NCI-H2081 treated with DMSO at 0.1 percent for 48 hours (cell line): ENCODE measurements at places on chromosomes 12 and 14.

GRCh38 chr12:103422328-103422727, 73.4 kb downstream of the C12orf42 start:
- DNase-seq = no peak

DNA sequence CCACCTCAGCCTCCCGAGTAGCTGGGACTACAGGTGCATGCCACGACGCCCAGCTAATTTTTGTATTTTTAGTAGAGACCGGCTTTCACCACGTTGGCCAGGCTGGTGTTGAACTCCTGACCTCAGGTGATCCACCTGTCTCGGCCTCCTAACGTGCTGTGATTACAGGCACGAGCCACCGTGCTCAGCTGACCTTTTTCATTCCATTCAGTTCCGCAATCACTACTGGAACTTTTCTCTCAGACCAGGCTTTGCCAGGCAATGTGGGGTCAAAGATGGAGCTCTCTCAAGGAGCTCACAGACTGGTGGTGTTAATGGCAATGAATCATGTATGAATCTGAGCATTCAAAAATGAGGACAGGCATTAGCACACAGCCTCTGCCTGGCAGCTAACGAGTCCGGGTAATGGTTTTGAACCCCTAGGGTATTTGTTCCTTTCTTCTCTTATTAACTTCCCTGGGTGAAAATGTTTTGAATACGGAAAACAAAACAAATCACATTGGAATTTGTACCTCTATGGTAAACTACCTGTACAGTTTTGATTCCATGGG, 9.4 kb upstream of the TCHP start:
- DNase-seq = no peak

- no peak for DNase-seq
These were observed 22.2 kb upstream of the ABCD4 start for GRCh38 chr14:74324931-74325361.

- no peak for DNase-seq
These were observed 162.4 kb upstream of the PRMT8 start for GRCh38 chr12:3328571-3328970.

DNA sequence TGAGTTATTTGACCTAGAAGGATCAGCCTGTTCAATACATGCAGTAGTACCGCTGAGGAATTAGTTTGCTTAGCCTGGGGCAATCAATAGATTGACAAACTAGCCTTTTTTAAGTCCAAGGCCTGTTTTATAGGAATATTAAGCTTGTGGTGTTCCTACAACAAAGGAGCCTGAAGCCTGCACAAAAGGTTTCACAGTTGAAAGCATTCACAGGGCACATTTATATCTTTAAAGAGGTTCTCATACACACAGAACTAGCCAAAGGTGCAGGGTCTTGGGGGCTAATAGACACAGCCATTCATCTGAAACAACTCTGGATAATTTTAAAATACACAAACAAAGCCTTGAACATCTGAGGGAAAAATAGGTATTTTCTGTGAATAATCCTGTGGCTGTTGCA, 160.3 kb downstream of the RPS29 start:
- DNase-seq = no peak

GRCh38 chr14:39094515-39094914, 8.5 kb downstream of the SEC23A start:
- no peak for DNase-seq

GRCh38 chr14:62645649-62646048, 399.6 kb downstream of the KCNH5 start:
- DNase-seq = no peak

DNA sequence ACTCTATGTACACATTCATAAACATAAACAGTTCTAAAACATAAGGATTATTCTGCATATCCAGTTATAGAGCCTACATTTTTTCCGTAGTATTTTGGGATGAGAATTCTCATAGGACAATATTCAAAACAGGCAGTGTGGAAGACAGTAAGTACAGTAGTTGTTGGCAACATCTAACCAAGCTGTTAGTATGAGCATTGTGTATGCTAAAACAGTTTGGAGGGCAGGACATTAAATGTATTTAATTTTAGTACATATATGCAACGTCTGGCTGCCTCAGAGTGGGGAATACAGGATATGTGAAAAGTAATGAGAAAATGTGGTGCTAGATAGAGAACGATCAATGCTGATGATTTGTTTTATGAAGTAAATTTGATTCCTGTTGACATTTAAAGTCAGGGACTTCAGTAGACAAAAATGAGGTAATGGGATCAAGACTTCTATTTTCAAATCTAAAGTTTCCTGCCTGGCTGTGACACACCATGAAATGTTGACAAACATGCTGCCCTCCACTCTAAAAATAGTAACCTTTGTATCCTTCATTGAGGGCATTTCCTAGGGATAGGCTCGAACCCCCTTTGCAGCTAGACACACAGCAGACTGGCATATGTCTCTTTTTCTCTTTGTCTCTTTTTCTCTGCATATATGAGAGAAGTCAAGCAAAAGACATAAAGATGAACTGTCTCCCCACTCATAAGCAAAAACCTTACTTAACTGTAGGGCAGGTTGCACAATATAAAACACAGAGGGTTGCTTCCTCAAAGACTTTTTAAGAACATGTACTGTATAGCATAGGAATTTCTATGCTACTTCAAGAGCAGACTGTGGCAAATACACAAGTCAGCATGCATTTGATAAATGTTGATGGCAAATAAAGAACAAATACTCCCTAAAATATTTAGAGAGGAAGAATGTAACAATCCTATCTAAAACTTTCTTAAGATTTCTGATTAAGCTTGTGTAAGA, 75.5 kb upstream of the GTF2A1 start:
- DNase-seq = no peak

- DNase-seq = no peak
These were observed 11.4 kb downstream of the PACS2 start for GRCh38 chr14:105325716-105326567.

- no peak for DNase-seq
These were observed 2.8 kb upstream of the PLEKHH1 start for GRCh38 chr14:67529947-67530935.

DNA sequence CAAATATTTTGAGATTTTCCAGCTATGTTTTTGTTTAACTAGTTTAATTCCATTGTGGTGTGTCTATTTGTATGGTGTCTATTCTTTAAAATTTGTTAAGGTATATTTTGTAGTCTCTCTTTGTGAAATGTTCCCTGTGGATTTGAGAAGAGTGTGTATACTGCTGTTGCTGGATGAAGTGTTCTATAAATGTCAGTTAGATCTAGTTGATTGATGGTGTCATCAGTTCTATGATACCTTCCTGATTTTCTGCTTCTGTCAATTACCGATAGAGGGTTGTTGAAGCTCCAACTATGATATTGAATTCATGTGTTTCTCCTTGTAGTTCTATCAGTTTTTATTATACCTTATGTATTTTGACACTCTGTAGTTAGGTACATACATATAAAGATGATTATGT, 53.1 kb downstream of the FUT8 start:
- DNase-seq = no peak

DNA sequence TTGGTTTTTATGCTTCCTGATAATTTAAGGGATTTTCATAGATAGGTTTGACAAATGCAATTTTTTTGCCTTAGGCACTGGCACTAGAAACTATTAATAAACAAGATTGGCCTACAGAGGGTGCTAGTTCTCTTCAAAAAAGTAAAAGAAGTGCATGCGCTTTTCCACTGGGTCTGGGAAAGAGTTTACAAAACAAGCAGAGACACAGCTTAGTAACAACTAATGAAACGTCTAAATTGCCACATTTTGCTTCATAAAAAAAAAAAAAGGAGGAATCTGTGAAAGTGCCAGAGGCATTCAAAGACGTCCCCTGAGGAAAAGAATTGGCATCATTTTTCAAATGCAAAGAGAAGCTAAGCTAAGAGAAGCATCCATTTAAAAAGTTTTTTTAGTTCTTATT, 58.3 kb upstream of the EEA1 start:
- peak; percentile 41 for DNase-seq

DNA sequence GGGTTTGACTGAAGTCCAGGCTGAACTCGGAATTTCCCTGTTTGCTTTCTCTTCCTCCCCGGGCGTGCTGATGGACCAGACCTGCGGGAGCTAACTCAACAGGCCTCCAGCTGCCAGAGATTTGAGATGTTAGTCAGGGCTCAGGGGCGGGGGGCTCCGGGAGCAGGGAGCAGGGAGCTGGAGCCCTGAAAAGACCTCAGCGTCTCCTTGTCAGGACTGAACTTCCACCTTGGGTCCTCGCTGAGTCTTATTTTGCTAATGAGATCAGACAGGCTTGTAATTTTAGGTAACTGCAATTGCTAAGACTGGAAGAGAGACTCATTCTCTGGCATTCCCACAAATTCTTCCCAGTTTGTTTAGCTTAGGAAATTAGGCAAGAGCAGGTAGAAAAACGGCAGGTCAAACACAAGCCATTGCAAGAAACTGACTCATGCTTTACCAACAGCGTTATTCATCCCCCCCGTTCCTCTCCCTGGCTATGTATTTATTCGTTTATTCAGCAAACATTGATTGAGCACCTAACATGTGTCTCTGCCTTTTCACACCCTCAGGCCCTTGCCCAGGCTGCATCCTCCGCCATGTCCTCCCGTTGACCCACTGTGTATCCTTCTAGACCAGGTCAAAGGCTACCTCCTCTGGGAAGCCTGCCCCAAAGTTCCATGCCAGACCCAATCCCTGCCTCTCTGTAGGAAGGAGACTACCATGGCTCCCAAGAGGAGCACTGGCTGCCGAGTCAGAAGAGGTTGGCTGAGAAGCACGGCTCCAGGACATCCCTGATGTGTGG, 80.4 kb upstream of the DIO3 start:
- no peak for DNase-seq

GRCh38 chr14:67526676-67527459, 6.2 kb upstream of the PLEKHH1 start:
- DNase-seq = no peak

DNA sequence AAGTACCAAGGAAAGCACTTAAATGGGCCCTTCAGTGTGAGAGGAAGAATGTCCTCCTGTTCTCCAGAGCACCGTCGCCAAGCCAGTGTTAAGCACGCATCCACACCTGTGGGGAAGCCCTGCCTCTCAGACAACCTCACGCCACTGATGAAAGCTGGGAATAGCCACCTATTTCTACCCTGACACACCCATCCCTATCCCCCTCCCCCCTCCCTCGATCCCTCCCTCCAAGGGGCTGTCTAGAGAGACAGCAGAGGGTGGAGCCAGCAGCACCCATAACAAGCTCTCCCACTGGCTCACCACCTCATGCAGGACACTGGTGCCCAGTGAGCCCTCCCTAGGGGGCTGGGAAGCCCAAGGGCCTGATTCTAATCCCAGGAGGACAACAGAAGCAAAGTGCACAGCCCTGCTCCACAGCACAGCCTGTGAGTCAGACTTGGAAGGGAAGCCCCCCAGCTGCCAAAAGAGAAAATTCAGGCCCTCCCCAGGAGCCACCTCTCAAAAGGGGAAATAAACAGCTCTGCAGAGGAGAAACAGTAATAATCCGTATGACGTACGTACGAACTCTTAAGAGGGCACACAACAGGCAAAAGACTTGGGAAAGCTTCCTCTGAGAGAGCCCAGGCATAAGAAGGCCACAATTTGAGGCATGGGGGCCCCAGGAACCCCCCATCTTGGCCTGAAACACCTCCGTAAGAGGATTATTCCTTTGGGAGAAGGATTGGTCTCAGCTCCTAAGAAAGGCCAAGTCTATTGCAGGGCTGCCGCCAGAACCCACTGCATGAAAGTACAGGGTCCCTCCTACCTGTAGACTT, 7.8 kb downstream of the PITPNM2 start:
- no peak for DNase-seq

DNA sequence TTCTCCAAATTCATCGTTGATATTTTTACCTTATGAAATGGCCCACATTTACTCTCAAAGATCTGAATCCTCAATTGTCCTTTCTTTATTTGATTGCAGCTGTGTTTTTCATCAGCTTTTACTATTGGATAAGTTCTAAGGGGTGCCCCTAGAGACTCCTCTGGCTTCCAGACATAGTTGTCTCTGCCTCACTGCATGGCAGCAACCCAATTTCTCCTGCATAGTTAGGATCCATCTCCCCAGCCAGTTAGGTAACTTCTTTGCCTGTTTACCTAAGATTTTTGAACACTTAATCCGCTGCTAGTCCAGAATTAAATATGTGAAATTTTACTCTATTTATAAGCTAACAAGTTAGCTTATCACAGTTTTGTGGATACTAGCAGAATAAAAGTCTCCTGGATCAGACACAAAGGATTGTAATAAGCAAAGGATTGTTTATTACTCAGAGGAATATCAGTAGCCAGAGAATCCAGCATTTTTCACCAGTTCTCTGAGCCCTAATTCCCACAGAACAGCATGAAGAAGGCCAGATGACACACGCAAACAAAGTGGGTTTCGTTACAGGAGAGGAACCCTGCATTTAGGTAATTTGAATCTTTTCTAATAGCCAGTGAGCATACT, 101.1 kb downstream of the BBS10 start:
- no peak for DNase-seq

DNA sequence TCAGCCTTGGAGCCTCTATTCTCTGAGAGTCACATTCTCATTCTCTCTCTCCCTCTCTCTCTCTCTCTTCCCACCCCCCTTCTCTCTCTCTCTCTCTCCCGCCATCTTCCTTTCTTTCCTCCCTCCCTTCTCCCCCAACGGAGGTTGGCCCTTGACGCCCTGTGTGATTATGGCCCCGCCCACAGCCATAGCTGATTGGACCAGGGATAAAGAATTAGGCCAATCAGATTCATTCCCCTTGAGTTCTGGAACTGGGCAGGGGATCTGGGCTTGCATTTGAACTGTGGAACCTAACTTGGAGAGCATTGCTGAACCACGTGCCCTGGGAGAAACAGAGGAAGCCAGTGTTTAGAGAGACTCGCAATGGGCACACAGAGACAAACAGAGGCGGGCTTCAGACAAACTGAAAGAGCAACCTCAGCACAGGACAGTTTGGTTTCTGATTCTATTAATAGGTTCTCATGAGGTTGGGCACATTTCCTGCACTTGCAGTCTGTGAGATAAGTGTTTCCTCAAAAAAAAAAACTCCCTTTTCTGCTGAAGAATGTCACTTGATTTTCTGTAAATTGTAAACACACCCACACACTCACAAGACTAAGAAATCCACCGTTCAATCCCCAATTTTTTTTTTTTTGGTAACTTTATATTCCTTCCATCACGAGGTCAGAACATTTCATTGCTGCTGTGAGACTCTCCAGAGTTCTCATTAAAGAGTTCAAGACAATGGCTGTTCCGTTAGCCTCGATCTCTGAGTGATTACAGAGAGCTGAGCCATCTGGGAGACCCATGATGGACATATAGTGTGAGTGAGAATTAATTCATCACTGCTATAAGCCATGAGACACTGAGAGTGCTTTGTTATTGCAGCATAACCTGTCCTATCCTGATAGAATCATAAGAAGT, 3.5 kb upstream of the P2RX7 start:
- no peak for DNase-seq

- DNase-seq = no peak
These were observed 43.7 kb downstream of the MARK3 start for GRCh38 chr14:103428723-103429556.
